ENCODE measurements at places on chromosomes 5 and 9. TPM values are rescaled to one million over a fixed set of nuclear protein-coding genes. Genes with fewer than 3 reads are reported as not detected.
A peak's percentile ranks its signal among the peaks of the same experiment; 100 is the strongest.

Gene IL5
- total RNA-seq, result not detected

GRCh38 chr9:92655366-92655765, 14.6 kb downstream of the IPPK start:
- DNase-seq, result no peak

GRCh38 chr9:124011460-124012301, at the start of gene LHX2:
TSS of gene LHX2 (plus strand) at chr9:124011768. CDS start at chr9:124012349, 581 bp downstream.
- peak; percentile 65 for DNase-seq

DNA sequence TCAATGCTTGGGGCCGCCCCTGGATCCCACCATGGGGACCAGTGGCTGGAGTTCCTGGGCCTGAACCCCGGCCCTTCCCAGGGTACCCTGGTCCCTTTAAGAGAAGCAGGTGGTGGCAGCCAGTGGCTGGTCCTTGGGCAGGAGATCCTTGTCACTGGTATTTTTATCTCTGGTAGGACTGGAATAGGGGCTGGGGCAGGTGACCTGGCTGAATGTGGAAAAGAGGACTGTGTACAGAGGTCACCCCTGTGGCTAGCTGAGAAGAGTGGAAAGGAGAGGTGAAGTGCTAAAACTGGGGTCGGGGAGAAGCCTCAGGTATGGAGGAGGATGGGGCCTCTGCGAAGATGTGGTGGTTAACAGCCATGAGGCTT, 7.0 kb downstream of the CRAT start:
- DNase-seq, result no peak

GRCh38 chr5:127556609-127557334, 39.3 kb downstream of the PRRC1 start:
- DNase-seq, result peak; percentile 86

GRCh38 chr5:14356305-14356704, 213.2 kb downstream of the TRIO start:
- no peak for DNase-seq

Gene IFNA2
- not detected for total RNA-seq

GRCh38 chr5:131214609-131215227, 44.0 kb downstream of the LYRM7 start:
- no peak for DNase-seq

Gene MYOT
- not detected for total RNA-seq

- no peak for DNase-seq
Measured at GRCh38 chr5:170310256-170310926, 12.8 kb upstream of the LCP2 start.

DNA sequence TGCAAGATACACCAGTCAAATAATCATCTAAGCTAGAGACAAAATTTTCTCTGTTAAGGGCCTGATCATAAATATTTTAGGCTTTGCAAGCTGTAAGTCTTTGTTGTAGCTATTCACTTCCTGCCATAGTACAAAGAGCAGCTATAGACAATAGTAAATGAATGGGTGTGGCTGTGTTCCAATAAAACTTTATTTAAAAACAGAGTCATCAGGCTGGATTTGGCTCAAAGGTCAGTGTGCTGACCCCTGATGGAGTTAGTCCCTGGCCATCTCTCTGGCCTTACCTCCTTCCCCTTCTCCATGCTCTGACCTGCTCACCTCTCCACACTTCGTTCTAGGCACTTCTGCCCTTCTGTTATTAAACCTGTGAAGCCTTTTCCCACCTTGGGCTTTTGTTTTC, 86.0 kb downstream of the DRD1 start:
- DNase-seq, result no peak

GRCh38 chr9:95130484-95130883, 187.0 kb downstream of the FANCC start:
- DNase-seq, result no peak

DNA sequence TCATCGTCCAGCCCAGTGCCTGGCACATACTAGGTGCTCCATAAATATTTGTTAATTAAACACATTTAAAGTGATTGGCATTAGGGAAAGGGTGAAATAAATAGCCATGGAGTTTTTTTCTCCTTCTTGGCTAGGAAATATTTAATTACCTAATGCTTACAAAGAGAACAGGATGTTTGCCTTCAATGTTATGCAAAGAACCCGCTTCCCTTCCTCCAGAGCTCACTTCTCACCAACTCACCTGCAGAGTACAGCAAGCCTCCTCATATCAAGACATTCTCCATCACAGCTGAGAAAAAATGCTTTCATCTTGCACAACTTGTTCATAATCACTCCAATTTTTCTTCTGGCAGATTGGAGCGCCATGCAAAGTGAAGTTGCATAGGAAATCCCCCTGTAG, 161.7 kb upstream of the STK32A start:
- no peak for DNase-seq

GRCh38 chr9:38057416-38058195, 11.4 kb downstream of the SHB start:
- DNase-seq, result no peak

Gene COL27A1
- total RNA-seq, result 11.4 TPM

Gene FOXE1
- not detected for total RNA-seq

DNA sequence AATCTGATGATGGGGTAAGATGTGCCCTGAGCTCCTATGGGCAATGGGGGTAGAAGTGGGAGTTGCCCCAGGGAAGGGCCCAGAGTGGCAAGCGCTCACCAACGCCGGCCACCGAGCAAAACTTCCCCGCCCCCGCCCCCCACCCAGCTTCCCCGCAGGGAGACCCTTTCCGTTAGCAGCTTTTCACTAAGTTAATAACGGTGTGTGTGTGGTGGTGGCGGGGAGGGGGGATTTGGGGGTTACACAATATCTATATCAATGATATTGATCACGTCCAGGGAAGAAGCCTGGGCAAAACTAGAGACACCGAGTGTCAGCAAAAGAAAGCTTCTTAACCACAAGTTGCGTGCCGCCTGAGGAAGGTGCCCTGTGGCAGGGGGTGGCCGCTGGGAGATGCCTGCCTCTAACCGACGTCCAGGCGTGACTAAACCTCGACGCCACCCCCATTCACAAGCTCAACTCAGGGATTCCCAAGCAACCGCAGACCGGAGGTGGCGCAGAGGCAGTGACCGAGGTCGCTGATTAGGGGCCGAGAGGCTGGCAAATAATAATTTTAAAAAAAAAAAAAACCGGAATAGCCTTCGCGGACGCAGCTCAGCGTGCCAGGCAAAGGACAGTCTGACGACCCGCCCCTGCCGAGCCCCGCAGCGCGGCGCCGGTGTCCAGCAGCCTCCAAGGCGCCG, 222.6 kb downstream of the MEF2C start:
- DNase-seq, result peak; percentile 81

DNA sequence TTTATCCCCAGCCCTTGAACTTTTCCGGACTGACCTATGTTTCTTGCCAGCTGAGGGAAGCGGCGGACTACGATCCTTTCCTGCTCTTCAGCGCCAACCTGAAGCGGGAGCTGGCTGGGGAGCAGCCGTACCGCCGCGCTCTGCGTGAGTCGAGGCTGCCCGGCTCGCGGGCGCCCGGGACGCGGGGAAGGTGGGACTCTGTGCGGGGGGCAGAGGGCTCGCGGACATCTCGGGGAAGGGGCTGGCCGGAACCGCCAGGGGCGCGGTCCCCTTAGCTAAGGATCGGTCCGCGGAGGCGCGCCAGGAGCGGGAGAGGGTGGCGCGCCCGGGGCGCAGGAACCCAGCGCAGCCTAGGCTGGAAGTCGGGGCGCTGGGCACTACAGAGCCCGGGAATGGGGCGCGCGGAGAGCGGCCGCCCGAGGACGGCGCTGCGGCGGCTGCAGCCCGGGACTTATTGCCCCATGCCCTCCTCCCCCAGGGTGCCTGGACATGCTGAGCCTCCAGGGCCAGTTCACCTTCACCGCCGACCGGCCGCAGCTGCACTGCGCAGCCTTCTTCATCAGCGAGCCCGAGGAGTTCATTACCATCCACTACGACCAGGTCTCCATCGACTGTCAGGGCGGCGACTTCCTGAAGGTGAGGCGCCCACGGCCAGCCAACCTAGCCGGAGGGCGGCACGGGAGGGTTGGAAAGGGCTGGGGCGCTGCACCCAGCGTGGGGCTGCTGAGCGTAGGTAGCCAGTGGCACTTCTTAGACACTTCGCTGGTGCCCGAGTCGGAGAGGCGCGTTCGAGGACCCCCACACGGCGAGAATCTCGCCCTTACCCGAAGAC, 922 bp downstream of the CRHBP start:
- no peak for DNase-seq

Gene LCP2
- total RNA-seq, result not detected

Gene PRRX2
- total RNA-seq, result 1.3 TPM

DNA sequence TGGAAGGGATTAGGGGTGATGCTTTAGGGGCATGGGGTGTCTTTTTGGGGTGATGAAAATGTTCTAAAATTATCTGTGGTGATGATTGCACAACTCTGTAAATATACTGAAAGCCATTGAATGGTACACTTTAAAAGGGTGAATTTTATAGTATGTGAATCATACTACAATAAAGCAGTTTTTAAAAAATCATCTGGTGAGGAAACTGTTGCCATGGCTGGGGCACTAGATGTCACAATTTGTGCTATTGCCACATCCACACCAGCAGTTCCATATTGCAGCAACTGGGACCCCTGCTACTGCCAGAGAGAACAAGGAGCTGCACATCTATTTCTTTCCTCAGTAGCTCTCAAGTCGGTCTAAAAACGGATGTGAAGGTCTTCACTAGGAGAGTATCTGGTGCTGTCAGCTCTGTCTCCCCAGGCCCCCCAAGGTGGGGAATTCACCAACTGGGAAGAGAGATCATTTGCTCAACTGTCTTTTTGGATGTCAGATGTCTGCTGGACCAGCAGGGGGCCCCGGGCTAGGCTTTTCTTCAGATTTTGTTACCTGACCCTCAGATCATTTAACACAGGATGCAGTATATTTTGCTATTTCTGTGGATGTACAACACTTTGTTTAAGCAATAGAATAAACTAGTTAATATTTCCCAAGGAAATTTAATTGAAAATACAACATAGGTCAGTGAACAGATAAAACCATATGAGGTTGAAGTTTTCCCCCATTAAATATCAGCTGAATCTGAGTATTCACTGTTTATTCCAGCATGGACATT, 13.2 kb downstream of the CMYA5 start:
- peak; percentile 34 for DNase-seq

Gene DOCK8
- total RNA-seq, result 1.9 TPM

DNA sequence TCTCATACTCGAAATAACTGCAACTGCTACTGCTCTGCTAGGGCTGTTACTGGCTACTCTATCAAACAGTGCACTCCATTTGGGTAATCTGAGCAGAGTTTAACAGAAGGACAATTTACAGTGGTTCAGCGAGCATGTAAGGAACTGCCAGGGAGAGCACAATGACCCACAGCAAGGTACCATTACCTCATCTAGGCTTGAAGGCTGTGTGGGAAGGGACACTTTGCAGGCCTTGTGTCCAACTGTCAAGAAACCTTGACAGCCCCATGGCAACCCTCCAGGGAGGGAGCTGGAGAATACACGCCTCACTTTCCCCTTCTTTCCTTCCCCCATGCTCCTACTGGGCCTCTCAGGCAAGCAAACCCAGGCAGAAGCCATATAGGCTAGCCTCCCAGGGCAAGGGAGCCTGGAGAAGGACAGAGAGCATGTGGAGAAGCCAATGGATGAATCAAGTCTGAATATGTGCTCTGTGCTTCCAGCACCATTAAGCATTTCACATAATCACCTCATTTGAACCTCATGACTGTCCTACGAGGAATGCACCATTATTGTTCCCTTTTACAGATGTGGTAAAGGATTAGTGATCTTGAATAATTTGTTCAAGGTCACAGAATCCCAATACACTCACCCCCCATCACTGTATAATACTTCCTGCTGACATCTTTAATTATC, 49.9 kb upstream of the JAK2 start:
- no peak for DNase-seq

DNA sequence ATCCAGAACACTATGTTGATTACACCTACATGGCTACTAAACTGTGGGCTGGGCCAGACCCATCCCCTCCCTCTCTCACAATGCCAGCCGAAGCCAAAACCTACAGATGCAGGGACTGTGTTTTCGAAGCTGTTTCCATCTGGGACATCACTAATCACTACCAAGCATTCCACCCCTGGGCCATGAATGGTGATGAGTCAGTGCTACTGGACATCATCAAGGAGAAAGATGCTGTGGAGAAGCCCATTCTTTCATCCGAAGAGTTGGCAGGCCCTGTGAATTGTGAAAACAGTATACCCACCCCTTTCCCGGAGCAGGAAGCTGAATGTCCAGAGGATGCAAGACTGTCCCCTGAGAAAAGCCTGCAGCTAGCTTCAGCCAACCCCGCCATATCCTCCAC, 65.0 kb downstream of the ZNF462 start:
- DNase-seq, result no peak

Gene LRRC19
- total RNA-seq, result not detected

- DNase-seq, result peak; percentile 82
Measured at GRCh38 chr5:43037636-43038495, 2.3 kb downstream of the ANXA2R start.

DNA sequence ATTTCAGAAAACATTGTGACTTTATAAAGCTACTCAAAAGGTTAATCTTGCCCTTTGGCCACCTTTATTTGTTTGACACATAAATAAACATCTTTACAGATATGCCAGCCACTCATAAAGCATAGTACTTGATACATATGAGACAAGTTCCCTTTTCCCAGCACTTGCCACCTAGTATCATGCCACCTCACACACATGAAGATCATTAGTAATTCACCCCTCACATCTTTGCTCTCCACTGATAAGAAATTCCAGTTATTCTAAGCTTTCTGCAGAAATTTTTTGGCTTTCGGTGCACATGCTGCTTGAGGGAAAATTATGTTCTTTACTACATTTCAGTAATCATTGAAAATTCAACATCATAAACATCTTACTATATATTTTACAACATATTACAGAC, 59.1 kb downstream of the DEPDC1B start:
- DNase-seq, result no peak

DNA sequence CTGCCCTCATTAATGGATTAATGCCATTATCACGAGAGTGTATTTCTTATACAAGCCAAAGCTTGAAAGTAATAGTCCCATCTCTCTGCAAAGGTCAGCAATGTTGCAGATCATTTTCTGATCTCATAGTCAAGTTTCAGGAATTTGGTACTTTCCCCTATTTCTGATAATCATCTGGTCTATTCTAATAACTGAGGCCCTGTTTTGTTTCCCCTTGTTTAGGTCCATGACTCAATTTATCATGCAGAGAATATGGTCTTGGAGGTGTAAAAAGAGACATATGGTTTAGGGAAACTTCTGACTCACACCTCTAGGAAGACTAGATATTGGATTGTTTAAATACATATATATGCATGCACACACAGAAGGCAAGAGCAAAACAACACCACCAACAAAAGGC, 339.3 kb upstream of the NUDT12 start:
- no peak for DNase-seq
